ENCODE measurements at places on chromosomes 7 and 10. TPM values are rescaled to one million over a fixed set of nuclear protein-coding genes. Genes with fewer than 3 reads are reported as not detected.

DMTF1 gene
- 112 TPM for polyA plus RNA-seq

ACTL6B gene
- polyA plus RNA-seq: not detected

DNA sequence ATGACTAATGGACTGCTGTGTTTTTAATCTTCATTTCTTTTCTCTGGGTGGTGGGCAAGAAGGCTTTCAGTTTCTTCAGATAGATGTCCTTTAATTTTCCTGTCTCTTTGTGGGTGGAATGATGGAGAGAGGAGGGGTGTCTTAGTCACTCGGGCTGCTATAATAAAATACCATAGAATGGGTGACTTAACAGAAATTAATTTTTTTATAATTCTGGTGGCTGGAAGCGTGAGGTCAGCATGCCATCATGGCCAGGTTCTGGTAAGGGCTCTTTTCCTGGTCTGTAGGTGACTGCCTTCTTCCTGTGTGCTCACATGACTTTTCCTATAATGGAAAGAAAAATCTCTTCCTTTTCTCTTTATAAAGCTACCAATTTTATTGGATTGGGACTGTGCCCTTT lies 6.3 kb downstream of the RSBN1L start:
- DNase-seq: no peak

GRCh38 chr7:18566829-18567228 lies 71.3 kb downstream of the HDAC9 start:
- DNase-seq: no peak

GRCh38 chr7:33155811-33156210 lies 26.4 kb downstream of the BBS9 start:
- DNase-seq: no peak

DNA sequence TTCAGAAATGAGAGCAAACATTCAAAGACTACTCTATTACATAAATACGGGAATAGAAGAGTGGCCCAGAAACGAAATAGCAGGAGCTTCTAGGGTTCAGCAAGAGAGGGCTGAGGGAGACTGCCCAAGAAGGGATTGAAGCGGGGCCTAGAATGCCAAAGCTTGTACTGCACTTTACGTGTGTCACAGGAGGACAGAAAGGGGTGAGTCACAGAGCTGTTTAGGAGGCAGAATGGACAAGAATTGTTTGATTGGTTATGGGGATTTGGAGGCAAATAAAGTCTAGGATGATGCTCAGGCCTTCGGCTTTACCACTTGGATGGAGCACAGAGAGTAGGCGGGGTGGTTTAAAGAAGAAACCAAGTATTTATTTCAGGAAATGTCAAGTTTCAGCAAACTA lies 11.3 kb upstream of the FXYD4 start:
- DNase-seq: no peak

DNA sequence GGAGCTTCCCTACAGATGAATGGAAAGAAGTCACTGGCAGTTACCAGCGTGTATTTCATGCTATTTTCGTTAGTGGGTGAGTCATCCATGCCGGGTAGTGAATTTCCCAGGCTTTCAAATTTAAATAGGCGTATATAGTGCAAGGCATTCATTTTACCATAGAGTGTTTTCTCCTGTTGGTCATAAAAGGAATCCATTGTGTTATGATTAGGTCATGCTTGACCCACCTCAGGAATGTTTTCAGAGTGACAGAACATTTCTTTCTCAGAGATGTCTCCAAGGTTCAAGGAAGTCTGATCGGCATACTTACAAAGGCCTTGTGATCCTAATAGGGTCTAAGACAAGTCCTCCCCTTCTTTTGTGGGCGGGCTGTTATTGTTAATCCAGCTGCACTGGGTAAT lies 110.7 kb downstream of the AKR1D1 start:
- DNase-seq: no peak

Measured in muscle of arm (tissue), 14 donors.